Tongue (tissue), 3 donors: ENCODE measurements at places on chromosomes 12 and 14. TPM values are rescaled to one million over a fixed set of nuclear protein-coding genes. Genes with fewer than 3 reads are reported as not detected.

DNA sequence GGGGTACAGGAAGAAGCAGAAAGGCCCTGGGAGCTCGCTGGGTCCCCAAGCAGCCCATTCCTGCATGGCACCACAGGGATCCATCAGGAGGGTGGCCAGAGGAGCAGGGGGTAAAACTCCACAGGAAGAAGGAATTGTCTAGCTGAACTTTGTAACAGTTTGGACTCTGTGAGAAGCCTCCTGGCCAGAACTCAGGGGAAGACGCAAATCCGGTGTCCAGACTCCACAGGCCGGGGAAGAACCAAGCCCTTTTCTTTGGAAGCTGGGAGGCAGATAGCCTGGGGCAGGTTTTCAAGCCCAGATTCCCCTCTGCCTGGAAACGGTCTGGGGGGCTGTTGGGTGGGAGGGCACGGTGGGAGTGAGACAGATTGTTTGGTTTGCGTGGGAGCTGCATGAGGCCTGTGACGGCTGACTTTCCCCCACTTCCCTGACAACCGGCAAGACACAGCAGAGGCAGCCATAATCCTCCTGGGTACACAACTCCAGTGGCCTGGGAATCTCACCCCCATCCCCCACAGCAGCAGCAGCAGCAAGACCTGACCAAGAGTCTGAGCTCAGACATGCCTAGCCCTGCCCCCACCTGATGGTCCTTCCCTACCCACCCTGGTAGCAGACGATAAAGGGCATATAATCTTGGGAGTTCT, 16.7 kb downstream of the GPHB5 start:
- no peak for DNase-seq

DNA sequence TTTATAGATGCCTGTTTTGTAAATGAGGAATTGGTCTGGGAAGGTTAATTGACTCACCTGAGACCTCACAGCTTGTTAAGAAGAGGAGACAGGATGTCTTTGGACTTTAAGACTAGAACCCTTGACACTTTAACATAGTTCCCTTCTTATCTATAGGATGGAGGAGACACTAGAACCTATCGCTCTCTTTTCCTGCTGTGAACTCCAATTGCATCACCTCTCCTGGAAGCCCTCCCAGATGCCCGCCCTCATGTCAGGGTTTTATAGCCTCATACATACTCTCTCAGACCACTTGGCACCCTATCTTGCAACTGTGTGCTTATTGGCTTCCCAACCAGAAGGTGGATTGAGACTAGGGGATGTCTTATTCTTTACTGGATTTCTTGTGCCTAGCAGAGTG, 2.5 kb upstream of the CTDSP2 start:
- DNase-seq, result no peak

CMTM5 gene
- total RNA-seq, result 2.3 TPM

ENDOU gene
- 16.4 TPM for total RNA-seq

DNA sequence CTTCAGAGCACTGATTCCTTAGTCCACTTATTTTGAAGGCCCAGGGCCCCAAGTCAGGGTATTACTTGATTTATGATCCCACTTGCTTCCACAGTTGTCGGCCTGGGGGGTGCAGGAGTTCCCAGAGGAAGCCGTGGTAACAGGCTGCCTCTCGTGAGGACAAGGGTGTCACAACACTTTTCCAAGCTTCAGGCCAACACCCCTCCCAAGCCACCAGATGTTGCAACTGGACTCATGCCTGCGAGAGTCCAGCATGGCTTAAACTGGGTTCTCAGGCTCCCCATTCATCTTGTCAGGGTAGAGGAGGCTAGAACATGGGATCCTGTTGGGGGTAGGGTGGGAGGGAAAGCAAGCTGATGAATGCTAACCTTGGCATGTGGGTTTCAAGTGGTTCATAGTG, 56.1 kb downstream of the BMP4 start:
- DNase-seq, result peak; percentile 20

SIRT4 gene
- 5.0 TPM for total RNA-seq

GRCh38 chr12:54024127-54024526, 4.1 kb upstream of the HOXC6 start:
- DNase-seq, result no peak

PAPLN gene
- total RNA-seq, result 7.3 TPM

GRCh38 chr12:25365340-25365730, 114.6 kb upstream of the KRAS start:
- no peak for DNase-seq

DNA sequence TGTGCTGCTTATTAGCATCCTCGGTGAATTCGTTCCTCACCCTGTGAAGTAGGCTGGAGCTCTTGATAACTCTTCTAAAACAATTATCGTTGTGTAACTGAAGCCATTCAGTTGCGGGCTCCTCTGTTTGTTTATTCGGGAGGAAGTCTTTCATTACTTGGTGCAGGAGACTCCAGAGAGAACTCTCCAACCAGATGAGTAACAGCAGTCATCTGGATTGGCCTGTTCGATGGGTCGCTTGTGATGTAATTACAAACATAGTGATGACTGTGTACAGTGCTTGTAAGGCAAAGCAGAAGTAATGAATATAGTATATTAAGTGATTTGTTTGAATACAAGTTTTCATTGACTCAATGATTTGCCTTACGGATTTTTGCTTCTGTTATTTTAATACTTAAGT, 10.9 kb downstream of the ATP6V0A2 start:
- no peak for DNase-seq

GRCh38 chr12:103955811-103956508, 9.7 kb upstream of the TDG start:
- peak; percentile 9 for DNase-seq

FOXG1 gene
- total RNA-seq, result 0.10 TPM

- no peak for DNase-seq
Observed at GRCh38 chr14:61616524-61617185, 78.7 kb upstream of the HIF1A start.

DNA sequence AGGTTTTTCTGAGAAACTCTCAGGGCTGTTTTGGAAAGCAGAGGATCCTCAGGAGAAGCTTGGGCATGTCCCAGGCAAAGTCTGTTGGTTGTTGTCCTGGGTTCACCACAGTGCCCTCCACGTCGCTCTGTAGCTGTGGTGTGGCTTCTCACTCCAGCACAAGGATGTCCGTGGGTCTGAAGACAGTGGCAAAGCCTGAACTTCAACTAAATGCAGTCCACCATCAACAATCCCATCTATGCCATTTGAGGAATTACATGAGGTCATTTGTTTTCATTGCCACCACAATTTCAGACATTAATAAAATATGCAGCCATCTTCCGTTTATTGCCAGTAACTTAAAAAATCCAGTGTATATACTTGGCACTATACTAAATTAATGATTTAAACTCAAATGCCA, 272.1 kb downstream of the LRIG3 start:
- DNase-seq, result no peak
